ENCODE measurements at places on chromosomes 5 and 9. TPM values are rescaled to one million over a fixed set of nuclear protein-coding genes. Genes with fewer than 3 reads are reported as not detected.

DNA sequence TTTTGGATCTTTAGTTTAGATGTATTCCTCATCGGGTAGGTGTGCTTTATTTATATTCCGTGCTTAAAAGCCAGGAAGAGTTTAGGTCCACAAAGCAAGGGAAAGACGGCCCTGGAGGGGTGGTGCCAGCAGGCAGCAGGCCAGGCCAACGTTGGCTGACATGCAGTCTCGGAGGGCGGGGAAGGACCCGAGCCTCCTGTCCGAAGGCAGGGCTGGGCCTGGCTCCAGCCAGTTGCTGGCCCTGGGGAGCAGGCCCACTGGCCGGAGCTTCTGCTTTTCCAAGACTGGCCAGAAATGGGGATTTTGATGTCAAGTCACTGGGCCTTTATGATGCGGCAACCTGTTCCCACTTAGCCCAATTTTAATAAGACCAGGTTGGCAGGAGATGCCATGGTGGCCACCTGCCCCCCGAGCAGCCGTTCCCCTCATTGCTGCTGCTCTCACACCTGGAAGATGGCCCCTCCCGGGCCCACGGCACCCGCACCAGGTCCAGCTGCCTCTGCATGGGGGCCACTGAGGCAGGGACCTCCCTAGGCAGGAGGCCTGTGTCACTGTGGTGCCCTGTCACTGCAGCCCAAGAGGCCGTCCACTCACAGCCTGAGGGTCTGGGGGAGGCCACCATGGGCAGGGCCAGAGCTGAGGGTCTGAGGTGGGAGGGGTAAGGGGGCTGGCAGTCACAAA is 23.2 kb downstream of the LPCAT1 start:
- peaks cover 2% of the 10 kb centered on the region for H3K4me1 ChIP-seq
- no peak overlapping the region for H3K27ac ChIP-seq
- no peak overlapping the region for H3K4me3 ChIP-seq
- H3K27me3 ChIP-seq: no peaks in the 10 kb centered on the region
- peaks cover 19% of the 10 kb centered on the region for H3K36me3 ChIP-seq

GRCh38 chr5:139100825-139101224 is 97.3 kb downstream of the SIL1 start:
- no peaks in the 10 kb centered on the region for H3K36me3 ChIP-seq
- H3K27me3 ChIP-seq: no peaks in the 10 kb centered on the region
- H3K27ac ChIP-seq: no peak overlapping the region
- H3K4me1 ChIP-seq: peaks cover 12% of the 10 kb centered on the region
- DNase-seq: peak; percentile 75
- H3K4me3 ChIP-seq: no peak overlapping the region

KIAA0825 gene
- total RNA-seq: 3.9 TPM

DNA sequence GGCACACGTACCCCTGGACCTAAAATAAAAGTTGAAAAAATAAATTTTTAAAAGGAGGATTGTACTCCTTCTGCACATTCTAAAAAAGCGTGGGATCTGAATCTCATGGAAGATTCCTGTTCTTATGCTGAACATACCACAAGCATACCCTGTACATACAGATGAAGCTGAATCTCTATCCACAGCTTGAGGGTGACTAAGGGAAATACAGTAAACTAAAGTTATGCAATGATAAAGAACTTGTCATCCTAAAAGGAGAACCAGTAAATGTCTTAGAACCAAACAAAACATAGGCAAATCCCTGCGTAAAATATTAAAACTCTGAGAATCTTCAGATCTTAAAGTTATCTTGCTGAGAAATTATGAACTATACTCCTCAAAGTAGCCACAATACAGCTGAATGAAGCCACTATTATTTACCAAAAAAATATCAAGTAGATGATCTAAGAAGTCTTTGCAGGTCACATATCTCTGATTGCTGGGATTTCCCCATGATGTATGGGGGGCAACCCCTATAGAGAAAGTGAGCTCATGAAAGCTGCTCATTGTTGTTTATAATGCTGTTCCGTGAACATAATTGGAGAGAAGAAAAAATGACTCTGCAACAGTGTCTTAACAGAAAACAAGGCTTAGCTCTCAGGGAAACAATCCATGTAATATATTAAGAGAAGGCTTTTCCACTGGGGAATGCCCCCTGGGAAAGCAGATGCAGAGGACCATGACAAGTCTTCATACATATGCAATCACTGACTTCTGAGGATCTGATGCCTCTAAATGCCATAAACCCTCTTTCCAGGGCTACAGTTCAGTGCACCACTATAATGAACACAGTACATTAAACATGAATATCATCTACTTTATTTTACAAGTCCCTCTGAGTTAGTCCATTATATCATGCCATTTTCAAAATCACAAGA is 210.1 kb downstream of the EPB41L4A start:
- 0 out of 2 replicates have a peak, but pooled peaks cover 2% of the 10 kb centered on the region for H3K27me3 ChIP-seq
- H3K36me3 ChIP-seq: no peaks in the 10 kb centered on the region
- no peak overlapping the region for H3K4me3 ChIP-seq
- H3K4me1 ChIP-seq: no peaks in the 10 kb centered on the region
- no peak overlapping the region for H3K27ac ChIP-seq
- peak; percentile 4 for DNase-seq

DNA sequence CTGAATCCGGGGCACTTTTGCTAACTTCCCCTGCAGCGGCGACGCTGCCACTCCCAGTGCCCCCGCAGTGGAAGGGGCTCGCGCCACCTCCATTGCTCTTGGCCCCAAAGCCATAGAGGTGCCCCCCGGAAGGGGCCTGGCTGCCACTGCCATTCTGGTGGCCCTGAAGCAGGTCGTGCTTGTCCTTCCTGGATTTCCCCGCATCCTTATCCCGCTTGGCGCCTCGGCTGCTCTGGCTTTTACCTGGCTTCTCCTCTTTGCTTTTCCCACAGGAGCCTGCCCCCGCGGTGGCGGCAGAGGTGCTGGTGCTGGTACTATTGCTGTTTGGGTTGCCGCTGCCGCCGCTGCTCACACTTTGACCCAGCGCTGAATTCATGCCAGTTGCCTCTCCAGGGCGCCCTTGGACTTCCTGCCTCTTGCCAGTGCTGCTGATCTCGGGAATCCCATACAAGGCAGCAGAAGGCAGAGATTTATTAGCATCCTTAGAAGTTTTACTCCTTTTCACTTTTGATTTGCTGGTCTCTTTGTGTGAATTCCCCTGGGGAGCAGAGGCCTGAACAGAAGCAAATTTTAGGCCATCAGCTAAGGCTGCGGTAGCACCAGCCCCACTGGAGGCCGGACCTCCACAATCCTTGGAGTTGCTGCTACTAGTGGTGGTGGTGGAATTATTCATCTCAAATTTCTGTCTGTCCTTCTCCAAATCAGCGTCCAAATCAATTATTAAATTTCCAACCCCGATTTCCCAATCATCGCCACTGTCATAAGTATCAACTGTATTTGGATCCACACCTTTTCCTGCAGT is 2.1 kb downstream of the ZNF608 start:
- H3K27ac ChIP-seq: peak overlapping the region; percentile 81
- H3K4me1 ChIP-seq: peaks cover 3% of the 10 kb centered on the region
- H3K36me3 ChIP-seq: peaks cover 2% of the 10 kb centered on the region
- H3K27me3 ChIP-seq: no peaks in the 10 kb centered on the region
- peak overlapping the region; percentile 67 for H3K4me3 ChIP-seq
- DNase-seq: peak; percentile 27

GRCh38 chr5:142405814-142406395 is 81.1 kb upstream of the SPRY4 start:
- no peak for DNase-seq
- no peaks in the 10 kb centered on the region for H3K27me3 ChIP-seq
- no peaks in the 10 kb centered on the region for H3K36me3 ChIP-seq

DNA sequence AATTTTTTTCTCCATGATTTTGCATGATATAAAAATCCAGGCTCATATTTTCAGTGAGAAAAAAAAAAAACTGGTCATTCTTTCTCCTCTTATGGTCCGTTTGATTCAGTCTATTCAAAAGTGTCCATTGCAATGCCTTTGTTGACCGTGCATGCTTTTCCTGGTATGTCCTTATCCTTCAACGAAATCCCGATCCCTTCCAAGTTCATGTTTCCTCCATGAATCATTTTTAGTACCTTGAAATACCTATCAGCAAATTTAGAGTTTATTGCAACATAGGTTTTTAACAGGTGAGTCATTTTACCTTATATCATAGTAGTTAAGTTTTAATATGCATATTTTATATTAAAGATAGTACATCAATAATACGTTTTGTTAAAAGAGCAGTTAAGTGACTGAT is 773.8 kb upstream of the CHD1 start:
- DNase-seq: no peak
- no peaks in the 10 kb centered on the region for H3K4me1 ChIP-seq
- no peaks in the 10 kb centered on the region for H3K27me3 ChIP-seq
- no peak overlapping the region for H3K27ac ChIP-seq

GRCh38 chr5:1468247-1468612 is 23.0 kb upstream of the SLC6A3 start:
- DNase-seq: no peak
- H3K36me3 ChIP-seq: peaks cover 79% of the 10 kb centered on the region
- no peak overlapping the region for H3K4me3 ChIP-seq
- no peak overlapping the region for H3K27ac ChIP-seq

TMEM174 gene
- not detected for total RNA-seq

DNA sequence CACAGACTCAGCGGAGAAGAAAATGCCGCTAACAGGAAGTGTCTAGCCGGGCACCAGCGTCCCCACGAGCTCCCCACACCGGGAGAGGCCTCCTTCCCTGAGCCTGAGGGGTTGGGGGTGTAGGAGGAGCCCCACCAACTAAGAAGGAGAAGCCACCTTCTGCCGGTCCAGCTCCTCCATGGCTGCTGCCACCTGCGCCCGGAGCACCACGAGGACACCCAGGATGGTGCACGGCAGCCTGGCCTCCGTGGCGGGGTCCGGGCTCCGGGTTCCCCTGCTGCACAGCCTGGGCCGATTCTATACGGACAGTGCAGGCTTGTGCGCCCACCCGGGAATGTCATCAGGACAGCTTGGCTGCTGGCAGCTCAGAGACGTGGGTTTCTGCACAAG is 297 bp downstream of the LCN8 start:
- no peak overlapping the region for H3K4me3 ChIP-seq
- DNase-seq: no peak
- H3K4me1 ChIP-seq: no peaks in the 10 kb centered on the region
- peaks cover 6% of the 10 kb centered on the region for H3K27me3 ChIP-seq
- no peaks in the 10 kb centered on the region for H3K36me3 ChIP-seq
- H3K27ac ChIP-seq: no peak overlapping the region

DNA sequence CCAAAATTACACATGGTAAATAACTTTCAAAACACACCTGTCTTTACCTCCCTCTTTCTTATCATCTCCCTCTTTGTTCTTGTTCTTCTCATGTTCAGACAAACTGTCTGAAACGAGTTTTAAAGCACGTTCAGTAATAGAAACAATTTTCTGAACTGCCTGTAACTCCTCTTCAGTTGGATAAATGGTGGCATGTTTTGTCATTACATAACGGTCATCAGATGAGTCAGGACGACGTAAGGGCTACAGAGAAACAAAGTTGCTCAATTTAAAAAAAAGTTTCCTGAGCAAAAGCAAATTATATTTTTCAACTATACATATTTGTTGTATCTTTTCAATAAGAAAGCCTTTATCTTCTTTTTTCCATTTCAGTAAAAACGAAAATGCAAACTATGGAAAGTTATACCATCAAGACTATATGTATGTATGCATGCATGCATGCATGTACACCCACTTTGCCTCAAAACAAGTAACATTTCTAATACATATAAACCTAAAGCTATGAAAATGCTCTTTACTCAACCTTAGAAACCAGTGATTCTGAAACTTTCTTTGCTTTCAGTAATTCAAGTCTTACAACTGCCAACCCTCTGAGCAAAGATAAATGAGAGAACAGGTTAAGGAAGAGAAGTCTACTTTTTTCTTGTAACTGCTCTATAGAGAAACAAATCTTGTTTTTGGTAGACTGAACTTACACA is 56.0 kb downstream of the ZFR start:
- DNase-seq: peak; percentile 79
- H3K27me3 ChIP-seq: no peaks in the 10 kb centered on the region
- H3K36me3 ChIP-seq: peaks cover 23% of the 10 kb centered on the region
- peaks cover 10% of the 10 kb centered on the region for H3K4me1 ChIP-seq
- H3K27ac ChIP-seq: no peak overlapping the region

GRCh38 chr5:160513485-160513884 is 91.8 kb downstream of the PTTG1 start:
- peaks cover 4% of the 10 kb centered on the region for H3K27me3 ChIP-seq
- no peak overlapping the region for H3K4me3 ChIP-seq
- H3K36me3 ChIP-seq: no peaks in the 10 kb centered on the region
- H3K27ac ChIP-seq: no peak overlapping the region

DNA sequence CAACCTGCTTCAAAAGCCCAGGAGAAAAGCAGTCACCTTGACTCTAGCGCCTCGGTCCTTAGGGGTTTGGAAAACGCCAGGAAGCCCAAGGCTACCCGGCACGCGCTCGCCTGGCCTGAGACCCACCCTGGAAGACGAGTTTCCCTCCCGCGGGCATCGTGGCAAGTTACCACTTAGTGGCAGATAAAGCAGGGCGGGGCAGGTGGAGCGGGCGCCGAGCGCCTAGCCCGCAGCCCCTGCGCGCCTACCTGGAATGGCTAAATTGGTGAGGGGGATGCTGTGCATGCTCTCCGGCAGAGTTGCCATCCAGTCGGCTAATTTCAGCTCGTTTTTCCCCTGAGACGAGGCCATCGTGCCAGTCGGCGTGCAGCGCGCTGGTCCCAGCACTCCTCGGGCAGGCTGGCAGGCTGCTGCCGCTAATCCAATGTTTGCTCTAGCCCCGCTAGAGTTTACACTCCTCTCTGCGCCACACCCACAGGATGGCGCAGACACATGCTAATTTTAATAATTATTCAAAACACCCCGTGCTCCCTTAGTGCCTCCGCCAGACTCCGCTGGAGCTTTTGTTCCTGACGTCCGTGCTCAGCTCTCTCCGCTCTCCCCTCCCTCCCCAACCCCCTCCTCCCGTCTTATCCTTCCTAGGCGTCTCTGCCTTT is at the start of gene PLCXD3:
Gene PLCXD3, minus strand, starts transcription at position 426 of the 656 bp plus-strand sequence. Its CDS starts 75 bp downstream, at position 351.
- H3K4me1 ChIP-seq: no peaks in the 10 kb centered on the region
- DNase-seq: no peak
- peak within 1 kb of the TSS; percentile 42 for H3K4me3 ChIP-seq
- H3K27me3 ChIP-seq: peaks cover 35% of the 10 kb centered on the region
- no peaks in the 10 kb centered on the region for H3K36me3 ChIP-seq

PCDHB15 gene
- total RNA-seq: 0.28 TPM

GRCh38 chr9:16175461-16175860 is 622.6 kb downstream of the CCDC171 start:
- no peaks in the 10 kb centered on the region for H3K4me1 ChIP-seq
- H3K27ac ChIP-seq: no peak overlapping the region
- H3K27me3 ChIP-seq: peaks cover 2% of the 10 kb centered on the region
- no peaks in the 10 kb centered on the region for H3K36me3 ChIP-seq
- DNase-seq: peak; percentile 18
- H3K4me3 ChIP-seq: no peak overlapping the region

DNA sequence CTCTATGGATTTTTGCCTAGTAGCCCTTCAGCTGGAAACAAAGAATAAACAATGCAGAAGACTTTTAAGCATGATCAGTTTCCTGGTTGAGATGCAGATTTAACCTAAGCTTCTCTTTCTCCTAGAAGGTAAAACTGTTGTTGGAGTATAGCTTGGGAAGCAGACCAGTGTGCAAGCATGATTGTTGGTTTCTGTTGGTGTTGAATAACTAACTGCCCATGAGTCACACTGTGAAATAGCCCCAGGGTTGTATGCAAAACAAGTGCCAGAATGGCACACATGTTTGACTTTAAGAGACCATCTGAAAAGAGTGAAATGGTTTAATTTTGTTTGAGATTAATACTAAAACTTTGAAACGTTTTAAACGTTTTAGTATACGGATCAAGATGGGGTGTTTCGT is 227.1 kb downstream of the ARHGEF28 start:
- no peaks in the 10 kb centered on the region for H3K27me3 ChIP-seq
- H3K4me3 ChIP-seq: no peak overlapping the region
- H3K4me1 ChIP-seq: 0 out of 2 replicates have a peak, but pooled peaks cover 1% of the 10 kb centered on the region
- DNase-seq: peak; percentile 73
- H3K36me3 ChIP-seq: no peaks in the 10 kb centered on the region

GRCh38 chr5:135131801-135132680 is 98.0 kb upstream of the PITX1 start:
- H3K4me1 ChIP-seq: peaks cover 29% of the 10 kb centered on the region
- no peak overlapping the region for H3K4me3 ChIP-seq
- peak; percentile 13 for DNase-seq
- no peaks in the 10 kb centered on the region for H3K27me3 ChIP-seq

EIF4E1B gene
- total RNA-seq: not detected
